ENCODE measurements at places on chromosomes 12 and 14.
A peak's percentile ranks its signal among the peaks of the same experiment; 100 is the strongest.

DNA sequence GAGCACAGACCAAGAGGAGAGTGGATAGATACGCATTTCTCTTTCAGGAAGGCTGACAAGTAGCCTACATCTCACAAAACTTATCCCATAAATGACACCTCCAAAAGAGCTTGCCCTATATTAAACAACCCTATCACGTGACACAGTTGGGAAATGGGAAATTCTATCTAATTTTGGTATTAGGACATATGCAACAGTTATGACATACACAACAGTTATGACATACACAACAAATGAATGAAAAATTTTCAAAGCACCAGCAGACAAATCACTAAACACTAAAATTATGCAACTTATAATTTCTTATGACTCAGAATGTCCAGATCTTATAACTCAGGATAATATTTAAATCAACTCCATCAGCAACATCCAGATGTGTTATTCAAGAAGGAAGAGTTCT is 54.1 kb downstream of the DUSP16 start:
- DNase-seq: no peak

DNA sequence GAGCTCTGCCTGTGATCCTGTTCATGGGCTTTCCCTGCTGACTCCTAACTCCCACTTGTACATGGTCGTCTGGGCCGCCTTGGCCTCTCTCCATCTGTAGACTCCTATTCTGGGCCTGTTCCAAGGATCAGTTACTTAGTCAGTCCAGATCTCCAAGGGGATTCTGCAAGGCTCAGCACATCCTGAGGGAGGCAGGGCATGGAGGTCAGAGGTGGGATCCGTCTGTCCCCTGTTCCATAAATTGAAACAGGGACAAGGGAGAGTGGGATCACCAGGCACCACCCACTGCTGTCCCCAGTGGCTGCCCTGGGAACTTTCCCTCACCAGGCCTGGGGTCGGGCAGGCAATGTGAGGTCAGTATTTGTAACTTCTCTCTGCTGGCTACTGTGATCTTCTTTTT is 43.5 kb downstream of the KCTD10 start:
- no peak for DNase-seq

DNA sequence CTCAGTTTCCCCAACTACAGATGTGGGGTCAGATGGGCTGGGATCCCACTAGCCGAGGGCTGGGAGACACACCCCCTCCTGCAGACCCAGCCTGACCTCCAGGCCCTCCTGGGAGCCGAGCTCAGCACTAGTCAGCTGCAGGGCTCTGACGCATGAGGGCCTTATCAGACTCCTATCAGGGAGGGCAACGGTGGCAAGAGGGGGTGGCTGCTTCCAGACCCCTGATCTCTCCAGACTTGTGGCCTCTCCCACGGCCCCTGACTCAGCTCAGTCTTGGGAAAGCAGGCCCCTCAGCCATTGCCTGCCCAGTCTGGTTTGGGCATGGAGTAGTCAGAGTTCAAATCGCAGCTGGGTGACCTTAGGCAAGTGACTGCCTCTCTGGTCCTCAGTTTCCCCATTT is 2.5 kb downstream of the RASAL1 start:
- no peak for DNase-seq

DNA sequence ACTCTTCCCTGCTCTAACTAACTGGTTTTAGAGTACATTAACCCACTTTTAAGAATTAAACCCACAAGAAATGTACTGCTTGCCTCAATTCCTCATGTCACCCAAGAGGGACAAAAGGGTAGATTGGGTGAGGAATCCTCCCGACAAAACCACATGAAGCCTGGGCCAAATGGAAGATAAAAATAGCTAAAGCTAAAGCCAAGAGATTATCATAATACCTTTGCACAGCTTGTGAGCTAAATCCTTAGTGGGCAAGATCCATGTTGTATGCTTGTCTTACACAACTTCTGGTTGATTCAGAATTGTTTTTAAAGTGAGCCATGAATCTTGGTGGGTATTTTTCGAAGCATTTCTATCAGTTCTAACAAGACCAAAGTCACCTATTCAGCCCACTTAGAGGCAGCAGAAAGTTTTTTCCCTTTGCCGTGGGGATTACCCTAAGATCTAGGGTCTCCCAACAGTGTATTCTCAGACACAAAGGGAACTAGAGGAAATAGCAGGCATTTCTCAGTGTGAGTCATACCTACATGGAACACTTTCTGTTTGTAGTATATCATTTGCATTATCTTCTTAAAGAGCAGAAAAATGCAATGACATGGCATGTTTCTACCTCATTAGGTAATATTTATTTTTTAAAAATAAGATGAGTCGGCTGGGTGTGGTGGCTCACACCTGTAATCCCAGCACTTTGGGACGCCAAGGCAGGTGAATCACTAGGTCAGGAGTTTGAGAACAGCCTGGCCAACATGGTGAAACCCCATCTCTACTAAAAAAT is 616.6 kb downstream of the KCNH5 start:
- DNase-seq: no peak

- DNase-seq: no peak
Measured at GRCh38 chr12:118175823-118176447, 40.0 kb downstream of the PEBP1 start.

- peak; percentile 16 for DNase-seq
Measured at GRCh38 chr14:45426685-45427282, 173.8 kb upstream of the MIS18BP1 start.

DNA sequence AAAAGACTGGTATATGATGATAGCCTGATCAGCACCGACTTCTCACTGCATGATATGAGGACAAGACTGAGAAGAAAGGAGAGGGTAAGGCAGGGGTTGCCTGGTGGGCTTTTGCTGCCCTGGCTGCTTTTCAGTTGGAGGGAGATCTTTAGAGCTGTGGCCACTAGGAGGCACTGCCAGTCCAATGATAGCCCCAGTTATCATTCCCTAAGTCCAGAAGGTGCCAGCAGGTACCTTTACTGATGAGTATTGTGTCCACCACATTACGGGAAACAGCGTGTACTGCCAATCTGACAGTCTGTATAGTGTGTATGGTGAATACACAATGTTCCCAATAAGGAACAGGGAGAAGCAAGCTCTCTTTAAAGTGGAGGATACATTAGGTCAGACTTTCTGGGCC is 55.8 kb upstream of the CCDC175 start:
- no peak for DNase-seq

- no peak for DNase-seq
Measured at GRCh38 chr12:57842342-57843294, 3.9 kb downstream of the CTDSP2 start.

DNA sequence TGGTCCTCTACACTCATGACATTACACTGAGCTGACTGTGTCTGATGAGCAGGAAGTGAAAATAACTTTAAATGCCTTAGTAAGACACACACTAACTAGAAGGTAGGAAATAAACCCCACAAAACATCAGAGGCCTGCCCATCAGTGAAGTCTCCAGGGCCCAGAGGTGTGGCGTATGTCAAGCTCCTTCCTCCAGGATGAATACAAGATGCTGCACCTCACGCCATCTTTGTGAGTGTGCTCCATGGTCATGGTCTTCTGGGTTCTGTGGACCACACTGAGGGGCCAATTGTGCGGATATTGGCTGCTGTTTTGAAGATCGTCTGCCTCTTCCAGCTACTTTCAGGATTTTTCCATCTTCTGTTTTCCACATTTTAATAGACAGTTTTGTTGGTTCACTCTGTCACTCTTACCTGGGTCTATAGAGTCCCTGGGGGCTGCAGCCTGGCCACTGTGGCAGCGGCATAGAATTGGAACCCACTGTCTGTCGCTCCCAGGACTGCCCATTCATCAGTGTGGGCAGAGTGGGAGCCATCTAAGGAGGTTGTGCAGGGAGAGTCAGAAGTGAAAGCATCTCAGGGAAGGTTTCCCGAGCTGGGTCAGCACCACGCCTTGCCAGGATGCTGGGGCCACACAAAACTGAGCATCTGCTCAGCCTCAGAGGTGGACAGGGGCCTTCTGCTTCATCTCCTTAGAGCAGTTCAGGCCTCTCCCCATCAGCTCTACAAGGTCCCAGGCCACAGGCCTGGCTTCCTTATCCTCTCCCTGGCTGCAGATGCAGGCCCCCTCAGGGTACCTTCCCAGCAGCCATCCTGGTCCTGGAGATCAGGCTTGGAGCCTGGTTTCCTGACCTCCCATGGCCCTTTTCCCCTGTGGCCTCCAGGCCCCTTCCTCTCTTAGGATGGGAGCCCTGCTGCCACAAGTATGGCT is 57.5 kb upstream of the C14orf180 start:
- DNase-seq: no peak

- DNase-seq: no peak
Measured at GRCh38 chr12:95371571-95371970, 102.4 kb upstream of the METAP2 start.

- DNase-seq: no peak
Measured at GRCh38 chr12:29794862-29795261, 11.1 kb upstream of the TMTC1 start.

DNA sequence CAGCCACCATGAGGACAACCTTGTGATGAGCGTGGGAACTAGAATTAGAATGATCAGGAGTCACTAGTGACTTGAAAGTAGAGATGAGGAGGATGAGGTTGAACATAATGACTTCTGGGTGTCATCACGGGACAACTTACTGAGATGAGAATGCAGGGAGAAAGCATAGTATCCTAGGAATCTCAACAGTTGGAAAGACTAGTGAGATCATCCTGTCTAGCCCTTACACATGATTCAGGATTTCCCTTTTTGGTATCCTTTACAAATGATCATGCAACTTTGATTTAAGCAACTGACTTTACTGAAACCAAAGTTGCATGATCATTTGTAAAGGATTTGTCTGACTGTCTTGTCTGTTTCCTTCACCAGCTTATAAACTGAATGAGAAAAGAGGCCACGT is 51.8 kb upstream of the HIF1A start:
- no peak for DNase-seq

GRCh38 chr12:31003861-31004640 is 69.6 kb upstream of the DDX11 start:
- no peak for DNase-seq

DNA sequence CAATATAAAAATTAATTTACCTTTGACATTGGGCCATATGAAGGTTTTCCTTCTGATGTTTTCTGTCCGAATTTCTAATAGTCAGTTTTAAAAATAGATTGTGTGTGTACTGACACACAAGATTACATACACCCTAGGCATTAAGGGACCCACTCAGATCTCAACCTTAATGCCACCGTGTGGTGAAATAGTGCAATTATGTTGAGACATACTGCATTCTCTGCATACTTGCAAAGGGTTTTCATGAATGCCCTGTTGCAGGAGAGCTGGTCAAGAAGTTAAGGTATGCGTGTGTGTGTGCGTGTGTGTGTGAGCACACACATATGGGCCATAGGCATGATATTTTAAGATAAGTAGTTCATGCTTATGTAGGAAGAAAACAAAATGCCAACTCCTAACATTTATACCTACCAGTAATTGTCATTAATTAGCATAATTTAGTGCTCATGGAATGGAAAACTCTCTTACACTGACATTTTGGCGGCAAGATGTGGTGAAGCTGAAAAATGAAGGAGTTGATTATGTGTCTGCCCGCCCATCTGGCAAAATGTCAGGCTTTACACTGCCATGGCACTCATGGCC is 58.8 kb downstream of the PIK3C2G start:
- DNase-seq: no peak

GRCh38 chr14:99067141-99067920 is 204.7 kb downstream of the BCL11B start:
- no peak for DNase-seq

- DNase-seq: no peak
Measured at GRCh38 chr12:46811185-46811584, 14.6 kb downstream of the SLC38A4 start.

GRCh38 chr12:54419088-54419887 is at the start of gene ITGA5:
Gene ITGA5 (minus strand): TSS chr12:54419266. CDS start chr12:54419198, 68 bp downstream.
- peak; percentile 50 for DNase-seq

- no peak for DNase-seq
Measured at GRCh38 chr14:21518725-21519124, 7.4 kb downstream of the SALL2 start.

DNA sequence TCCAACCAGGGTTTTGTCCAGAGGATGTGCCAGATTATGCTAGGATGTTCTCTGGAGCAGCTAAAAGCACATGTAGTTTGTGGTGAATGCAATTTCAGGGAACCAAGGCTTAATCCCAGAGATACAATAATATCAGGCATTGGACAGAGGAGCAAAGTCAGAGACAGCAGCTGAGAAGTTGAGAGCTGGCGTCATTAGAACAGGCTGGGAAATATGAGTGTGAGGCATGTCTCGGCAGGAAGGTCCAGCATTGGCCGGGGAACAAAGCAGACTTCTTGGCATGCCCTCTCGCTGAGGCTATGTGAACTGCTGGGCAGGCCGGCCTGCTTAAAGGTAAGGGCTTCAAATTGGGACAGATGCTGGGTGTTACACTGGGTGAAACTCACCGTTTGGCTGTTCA is 125.4 kb downstream of the CAND1 start:
- no peak for DNase-seq

DNA sequence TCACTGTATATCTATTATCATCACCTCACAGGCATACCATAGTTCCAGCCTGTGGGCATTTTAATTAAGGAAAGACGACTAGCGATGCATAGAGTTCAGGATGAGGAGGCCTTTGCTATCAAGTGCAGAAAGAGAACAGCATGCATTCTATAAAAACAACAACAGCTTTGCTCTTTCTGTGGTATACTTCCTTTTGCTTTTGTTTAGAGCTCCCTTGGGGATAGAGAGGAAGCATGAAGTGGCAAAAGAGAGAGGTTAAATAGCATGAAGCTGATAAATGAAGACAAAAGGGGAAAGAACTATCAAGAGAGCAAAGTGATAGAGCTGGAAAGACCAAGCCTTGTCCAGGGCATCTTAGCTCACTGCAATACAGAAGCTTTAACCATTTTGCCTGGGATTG is 23.5 kb downstream of the IFNG-AS1 start:
- no peak for DNase-seq

DNA sequence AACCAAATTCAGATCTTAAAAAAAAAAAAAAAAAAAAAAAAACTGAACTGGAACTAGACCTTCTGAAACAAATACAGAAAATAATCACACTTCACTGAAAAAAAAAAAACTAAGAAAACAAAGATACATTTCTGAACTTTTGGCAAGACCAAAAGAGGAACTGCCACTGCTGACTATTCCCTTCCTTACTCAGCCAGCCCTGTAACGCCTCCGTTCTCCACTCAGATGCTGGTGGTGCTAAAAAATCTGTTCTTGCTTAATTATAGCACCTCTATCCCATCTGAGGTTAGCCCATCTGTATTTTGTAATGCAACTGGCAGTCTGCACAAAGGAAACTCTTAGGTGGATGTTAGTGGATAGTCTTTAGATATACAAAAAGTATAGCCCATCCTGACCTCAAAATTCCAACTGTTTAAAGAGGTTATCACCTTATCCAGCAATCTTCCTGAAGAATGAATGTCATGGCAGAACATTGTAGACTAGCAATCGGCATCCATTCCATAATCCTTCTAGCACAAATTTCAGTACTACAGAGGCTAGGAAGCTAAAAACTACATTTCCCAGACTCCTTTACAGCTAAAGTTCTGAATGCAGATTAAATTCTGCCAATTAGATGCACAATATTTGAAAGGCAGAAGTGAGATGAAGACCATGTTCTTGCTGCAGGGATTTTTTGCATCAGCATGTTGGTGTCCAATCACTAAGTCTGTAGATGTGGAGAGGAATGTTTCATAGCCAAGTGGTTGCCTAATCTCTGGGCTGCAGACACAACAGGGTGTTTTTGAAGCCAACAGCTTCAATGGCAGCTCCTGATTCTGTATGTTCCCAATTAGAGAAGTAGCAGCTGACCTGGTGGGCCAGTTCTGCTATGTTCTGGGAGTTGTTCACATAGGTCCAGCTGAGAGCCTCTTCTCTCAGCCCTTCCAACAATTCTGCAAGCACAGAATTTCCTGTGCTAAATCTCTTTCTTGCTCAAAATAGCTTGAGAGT is 5.7 kb downstream of the MAP3K9 start:
- DNase-seq: no peak
